ENCODE measurements at places on chromosomes 12 and 14. TPM values are rescaled to one million over a fixed set of nuclear protein-coding genes. Genes with fewer than 3 reads are reported as not detected.

The MYG1 gene
- 89.5 TPM for total RNA-seq

GRCh38 chr12:97148941-97149559 lies 242.0 kb downstream of the NEDD1 start:
- DNase-seq, result peak; percentile 84
- H3K27ac ChIP-seq, result no peak overlapping the region
- no peaks in the 10 kb centered on the region for H3K27me3 ChIP-seq
- no peaks in the 10 kb centered on the region for H3K4me1 ChIP-seq

The MYO1A gene
- total RNA-seq, result not detected

The MUCL1 gene
- total RNA-seq, result not detected
